Stimulated activated CD4-positive, alpha-beta T cell treated with anti-CD3 and anti-CD28 coated beads, TNF-alpha, amount 100 ng/mL, for 4 hours (primary cell): ENCODE measurements at places on chromosomes 2 and 18.

- peak; percentile 15 for DNase-seq
These were observed 1.1 kb downstream of the HPCAL1 start for GRCh38 chr2:10303694-10304378.

DNA sequence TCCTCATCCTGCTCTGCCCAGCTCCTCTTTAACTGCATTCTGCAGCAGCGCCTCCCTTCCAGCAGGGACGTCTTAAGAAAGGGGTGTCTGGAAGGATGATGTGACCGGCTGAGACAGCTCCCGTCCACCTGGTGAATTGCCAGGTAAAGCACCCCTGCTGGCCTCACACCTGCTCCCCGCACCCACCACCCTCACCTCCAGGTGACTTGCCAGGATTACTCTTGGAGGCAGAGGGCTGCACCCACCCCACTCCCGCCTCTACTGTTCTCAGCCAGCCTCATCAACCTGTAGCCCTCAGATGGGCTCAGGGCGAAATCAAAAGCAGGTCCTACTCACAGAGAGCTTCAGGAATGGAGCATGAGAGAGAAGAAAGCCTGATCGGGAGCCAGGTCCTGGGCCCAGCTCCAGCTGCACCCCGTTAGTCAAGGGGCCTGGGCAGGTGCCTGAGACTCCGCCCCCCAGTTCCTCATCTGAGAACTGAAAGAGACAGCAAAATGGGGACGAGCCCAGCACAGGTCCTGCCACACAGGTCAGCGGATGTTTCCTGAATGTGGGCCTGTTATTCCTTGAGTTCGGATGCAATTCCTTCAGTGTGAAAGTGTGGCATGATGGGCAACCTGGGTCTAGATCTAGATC lies 5.6 kb downstream of the ADRA2B start:
- DNase-seq: no peak

DNA sequence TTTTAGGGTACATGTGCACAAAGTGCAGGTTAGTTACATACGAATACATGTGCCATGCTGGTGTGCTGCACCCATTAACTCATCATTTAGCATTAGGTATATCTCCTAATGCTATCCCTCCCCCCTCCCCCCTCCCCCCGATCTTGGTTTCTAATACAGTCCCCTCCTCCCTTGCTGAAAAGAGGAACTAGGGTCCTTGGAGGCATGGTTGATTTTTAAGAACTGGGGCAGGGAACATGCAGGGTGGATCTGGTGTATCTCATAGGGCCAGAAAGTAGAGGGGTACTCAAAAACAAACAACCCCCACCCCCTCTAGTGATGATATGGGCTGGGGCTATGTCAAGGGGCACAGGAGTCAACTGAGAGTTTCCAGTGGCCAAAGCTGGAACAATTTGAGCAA lies 153.4 kb downstream of the UBR3 start:
- DNase-seq: no peak

DNA sequence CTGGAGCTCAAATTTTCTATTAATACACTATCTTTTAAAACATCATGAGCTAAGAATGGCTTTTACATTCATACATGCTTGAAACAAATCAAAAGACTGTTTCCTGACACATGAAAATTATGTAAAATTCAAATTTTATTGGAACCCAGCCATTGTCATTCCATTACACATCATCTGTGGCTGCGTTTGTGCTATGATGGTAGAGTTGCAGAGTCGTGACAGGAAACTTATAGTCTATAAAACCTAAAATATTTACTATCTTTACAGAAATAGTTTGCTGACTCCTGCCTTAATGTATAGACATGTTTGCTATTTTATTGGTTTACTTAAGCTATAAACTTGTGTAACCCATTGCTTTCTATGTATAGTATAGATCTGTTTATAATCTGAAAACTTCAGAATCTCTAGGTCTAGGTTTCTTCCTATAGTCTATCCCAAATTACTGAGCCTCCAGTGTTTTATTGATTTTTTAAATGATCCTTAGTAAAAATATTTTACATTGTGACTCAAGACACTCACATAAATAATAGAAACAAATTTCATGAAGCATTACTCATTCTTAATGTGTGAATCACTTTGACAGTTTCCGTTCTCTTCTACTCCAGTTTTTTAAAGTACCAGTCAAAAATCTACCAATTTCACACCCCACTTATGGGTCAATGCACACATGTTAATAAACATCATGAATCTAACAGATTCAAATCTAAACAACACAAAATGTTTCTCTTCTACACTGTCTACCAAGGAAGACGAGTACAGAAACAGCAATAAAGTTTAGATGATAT lies 26.4 kb upstream of the MRPL19 start:
- DNase-seq: no peak

DNA sequence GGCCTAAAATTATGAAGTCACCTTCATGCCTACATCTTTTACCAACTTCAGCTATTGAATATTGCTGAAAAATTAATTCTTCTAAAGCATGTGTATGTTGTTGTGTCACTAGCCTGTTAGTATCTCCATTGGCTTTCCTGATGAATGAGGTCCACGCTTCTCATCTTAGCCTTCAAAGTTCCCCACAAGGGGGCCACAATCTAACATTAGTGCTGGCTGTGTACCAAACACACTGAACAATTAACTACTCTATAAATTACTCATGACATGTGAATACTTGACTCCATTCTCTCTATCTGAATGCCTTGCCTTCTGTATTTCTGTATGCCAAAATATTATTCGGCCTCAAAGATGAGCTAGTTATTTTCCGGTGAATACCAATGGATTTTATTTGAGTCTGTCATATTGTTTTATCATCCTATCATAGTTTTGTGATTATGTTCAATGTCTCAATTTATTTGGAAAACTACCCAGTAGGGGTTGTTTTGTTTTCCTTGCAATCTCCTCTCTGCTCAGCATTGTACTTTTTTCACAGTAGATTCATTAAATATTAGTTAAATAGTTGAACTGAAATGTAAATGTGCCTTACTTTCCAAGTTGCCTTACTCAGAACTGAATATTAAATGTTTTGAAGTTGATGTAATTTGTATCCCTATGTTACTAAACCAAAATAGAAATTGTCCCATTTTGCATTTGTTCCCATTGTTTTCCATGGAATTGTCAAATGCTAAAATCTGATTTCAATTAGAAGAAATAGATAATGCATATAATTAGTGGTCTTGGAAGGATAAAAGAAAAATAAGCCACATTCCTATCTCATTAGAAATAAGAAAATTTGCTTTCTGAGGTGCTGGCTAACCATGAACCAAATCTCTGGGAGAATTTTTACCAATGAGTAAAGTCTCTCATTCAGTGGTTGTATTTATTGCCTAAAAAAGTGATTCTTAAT lies 208.4 kb upstream of the COL3A1 start:
- DNase-seq: no peak

DNA sequence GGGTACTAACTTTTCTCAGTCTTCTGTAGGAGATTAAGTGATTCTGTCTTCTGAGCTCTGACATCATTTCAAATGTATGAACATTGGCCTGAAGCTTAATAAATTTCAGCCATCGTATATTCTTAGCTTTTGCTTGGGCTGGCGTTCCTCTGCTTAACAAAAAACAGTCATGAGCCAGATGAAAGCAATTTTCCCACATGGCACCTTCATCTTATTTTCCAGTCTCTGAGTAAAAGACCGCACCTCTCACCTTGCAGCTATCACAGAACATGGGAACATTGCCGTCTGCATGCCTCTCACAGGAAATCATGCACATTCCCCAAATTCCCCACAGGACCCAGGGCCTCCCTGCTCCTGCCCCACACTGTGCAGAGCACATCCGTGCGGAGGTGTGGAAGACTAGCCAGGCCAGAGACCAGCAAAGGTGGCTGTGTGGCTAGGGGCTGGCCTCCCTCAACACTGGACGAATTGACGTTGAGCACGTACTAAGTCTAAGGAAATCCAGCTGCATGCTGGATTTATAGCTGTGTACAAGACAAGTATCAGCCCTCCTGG lies 531.8 kb upstream of the ID2 start:
- DNase-seq: no peak

DNA sequence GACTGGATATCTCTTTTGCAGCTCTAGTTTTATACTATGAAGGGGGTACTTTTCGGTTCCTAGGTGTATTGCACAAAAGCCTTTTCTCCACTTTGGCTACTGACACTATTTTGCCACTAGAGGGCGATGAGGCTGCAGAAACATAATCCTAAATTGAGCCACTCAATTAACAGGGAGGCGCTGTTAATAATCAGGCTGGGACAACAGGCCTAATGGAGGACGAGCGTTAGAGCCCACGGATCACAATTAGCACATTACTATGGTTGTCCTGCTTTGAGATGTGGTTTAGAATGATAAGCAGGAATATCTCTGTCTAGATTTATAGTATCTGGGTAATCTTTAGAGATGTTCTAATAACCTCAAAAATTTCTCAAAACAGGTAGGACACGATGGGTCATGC lies 62.2 kb upstream of the PMAIP1 start:
- DNase-seq: peak; percentile 23

DNA sequence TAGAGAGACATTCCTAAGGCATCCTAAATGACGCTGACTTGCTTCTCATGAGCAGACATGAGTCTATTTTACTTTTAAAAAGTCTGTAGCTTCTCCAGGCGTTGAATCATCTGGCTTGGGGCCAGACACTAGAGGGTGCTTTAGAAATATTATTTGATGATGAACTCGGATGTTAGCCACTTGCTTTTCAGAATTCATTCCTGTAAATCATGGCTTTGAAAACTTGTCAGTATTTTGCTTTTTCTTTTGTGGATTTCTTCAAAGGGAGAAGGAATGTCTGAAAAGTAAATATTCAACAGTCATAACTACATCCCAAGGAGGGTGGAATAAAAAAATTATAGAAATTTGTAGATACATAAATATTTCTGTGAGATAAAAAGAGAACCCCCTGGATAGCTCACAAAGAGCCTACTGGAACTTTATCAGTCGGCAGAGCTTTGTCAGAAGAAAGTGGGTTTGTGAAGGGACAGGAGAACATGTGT lies 370.8 kb downstream of the OSR1 start:
- no peak for DNase-seq

- DNase-seq: no peak
These were observed 419.2 kb upstream of the CYRIA start for GRCh38 chr2:17084877-17085276.
